ENCODE measurements at places on chromosomes 3 and 15.

DNA sequence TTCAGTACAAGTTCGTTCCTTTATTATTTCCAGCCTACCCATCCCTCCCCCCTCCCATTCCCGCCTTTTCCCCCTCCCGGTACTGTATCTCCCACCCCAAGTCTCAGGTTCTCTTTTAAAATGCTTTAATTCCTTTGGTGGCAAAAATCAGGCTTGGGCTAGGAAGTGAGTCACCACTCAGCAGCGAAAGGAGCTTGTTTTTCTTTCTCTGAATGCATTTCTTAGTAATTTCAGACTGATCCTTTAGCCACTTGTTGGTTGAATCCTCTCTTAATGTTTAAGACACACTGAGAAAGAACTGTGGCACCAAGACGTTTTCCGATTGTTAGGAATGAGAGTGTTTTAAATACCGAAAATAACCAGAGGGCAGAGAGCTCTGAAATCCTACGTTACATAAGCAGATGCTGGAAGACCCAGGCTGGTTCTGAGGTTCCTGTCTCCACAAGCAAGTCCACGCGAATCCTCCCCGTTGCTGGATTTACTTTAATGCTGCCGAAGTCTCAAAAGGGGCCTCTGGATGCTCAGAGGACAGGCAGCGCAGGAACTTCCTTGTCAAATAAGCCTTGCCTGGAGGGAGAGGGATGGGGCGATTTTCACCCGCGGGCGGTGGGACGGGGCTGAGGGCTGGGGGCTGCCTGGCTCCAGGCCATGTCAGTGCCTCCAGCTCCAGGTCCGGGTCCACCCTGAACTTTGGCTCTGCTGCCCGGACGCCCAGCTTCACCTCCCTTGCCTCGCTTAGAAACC, 854 bp upstream of the COL8A1 start:
- no peak for DNase-seq

GRCh38 chr3:13378155-13378554, 42.0 kb downstream of the NUP210 start:
- no peak for DNase-seq

DNA sequence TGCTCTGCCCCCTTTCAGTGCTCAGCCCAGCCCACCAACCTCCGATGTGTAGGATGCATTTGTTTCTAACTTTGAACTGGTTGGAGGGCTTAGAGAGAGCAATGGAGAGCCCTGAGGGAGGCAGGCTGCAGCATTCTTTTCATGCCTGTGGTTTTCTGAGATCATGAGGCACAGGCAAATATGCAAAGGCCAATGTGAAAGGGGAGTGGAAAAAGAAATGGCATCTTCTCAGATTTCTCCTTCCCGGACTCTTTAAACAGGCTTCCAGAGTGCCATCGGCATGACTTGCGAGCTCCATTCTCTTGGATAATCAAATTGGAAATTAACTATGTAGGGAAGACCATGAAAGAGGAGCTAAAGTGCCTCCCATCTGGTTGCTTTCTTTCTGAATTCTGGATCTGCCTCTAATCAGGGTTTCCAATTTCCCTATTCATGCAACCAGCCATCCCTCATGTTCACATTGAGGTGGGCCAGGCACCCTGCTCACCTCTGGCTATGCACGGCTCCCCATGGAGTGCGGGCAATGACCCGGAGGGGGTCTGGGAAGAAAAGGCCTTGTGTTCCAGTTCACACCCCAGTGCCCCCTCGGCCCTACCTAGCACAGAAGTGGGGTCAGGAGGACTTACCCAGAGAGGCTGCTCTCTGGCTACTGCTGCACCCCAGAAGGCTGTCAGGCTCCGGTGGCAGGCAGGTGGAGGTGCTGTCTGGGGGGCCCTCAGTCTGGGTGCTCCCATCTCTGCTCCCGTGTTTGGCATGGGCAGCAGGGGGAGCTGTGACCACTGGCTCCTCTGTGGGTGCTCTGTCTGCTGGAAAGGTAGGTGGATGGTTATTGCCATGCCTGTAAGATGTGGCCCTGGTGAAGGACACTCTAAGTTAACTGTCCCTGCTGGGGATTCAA, 16.1 kb downstream of the AMOTL2 start:
- DNase-seq: no peak

DNA sequence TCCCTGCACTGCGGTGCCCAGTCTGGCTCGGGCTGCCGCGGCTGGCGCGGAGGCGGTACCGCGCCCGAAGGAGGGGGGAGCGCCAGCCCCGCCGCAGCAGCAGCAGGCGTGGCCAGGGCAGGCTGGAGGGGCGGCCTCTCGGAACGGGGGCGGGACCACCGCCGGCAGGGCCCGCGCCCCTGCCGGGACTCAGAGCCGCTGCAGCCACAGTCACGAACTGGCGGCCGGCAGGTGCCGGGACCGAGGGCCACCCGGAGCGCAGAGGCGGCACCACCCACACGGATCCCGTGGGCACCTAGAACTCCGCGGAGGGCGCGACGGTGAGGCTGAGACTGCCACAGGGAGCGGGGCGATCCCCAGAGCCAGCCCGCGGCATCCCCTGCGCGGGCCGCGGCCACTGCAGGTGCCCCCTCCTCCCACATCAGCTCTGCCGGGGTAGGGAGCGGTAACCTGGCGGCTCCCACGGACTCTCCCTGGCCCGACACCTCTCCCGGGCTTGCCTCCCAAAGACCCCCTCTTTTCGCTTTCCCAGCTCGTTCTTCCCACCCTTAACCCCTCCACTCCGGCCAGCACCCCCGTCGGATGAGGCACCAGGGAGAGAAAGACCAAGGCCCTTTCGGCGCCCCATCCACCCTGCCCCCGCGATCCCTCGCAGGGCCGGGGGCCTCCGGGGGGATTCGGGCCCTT, at the start of gene VWA5B2:
VWA5B2 (plus strand) TSS at position 192 of the 687 bp plus-strand sequence. CDS start 944 bp downstream, outside the sequence.
- DNase-seq: peak; percentile 67

DNA sequence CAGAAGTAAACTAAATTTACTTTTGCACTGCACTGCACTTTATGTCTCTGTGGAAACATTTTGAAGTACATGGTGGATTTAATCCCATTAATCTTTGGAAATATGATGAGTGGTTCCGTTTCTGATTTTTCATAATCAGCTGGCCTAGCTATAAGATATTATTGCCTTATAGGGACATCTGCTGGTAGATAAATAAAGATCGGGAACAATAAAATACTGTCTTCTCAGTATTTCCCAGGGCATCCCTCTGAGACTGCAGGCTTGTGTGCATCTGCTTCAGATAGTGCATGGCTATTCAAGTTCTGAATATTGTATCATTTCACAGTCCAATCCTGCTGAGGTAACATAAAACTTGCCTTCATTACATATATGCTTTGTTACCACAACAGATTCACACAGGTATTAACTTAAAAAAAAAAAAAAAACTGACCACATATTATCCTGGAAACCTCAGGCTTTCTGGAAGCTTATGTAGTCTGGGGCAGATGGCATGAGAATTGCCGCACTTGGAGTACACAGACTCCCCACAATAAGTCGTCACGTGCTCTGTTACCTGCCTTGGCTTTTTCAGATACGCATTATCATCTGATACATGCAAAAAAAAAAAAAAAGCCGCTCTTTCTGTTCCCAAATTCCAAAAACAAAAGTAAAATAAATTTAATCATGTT, 330.8 kb upstream of the AGTR1 start:
- no peak for DNase-seq

- DNase-seq: no peak
These were observed 107.7 kb downstream of the IGF2BP2 start for GRCh38 chr3:185717121-185717520.

Data from stimulated activated CD4-positive, alpha-beta T cell treated with anti-CD3 and anti-CD28 coated beads, Interleukin-4, amount 100 ng/mL, for 4 hours (primary cell).